ENCODE measurements at places on chromosomes 4 and X. TPM values are rescaled to one million over a fixed set of nuclear protein-coding genes. Genes with fewer than 3 reads are reported as not detected.
A peak's percentile ranks its signal among the peaks of the same experiment; 100 is the strongest.

DNA sequence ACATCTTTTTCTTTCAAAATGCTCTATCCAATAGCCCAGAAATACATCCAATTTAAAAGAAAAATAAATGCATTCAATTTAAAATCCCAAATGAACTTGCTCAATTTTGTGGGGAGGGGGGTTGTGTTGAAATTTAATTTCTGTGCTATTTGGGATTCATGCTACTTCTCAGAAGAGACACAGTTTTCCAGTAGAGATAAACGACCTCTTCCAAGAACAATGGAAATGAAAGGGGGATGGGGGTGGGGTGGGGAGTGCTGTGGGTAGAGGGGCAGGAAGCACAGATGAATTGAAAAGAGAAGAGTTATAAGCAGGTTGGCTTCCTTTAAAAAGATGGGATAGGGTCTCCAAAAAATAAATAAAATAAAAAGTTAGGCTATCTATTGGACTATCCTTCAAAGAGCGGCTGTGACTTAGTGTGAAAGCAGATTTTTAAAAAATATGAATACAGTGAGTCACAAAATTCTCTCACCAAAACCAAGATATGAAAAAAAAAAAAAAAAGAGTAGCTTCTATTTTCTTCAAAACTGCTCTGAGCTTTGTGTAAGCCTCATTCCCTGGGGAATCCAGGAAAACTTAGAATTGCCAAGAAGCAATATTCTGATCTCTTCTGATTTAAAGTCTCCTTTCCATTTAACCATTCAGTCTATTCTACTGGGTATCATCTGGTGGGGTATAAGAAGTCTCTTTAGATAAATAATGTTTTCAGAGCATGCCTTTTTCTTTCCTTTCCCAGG, 324.3 kb downstream of the PTTG2 start:
- DNase-seq: no peak

DNA sequence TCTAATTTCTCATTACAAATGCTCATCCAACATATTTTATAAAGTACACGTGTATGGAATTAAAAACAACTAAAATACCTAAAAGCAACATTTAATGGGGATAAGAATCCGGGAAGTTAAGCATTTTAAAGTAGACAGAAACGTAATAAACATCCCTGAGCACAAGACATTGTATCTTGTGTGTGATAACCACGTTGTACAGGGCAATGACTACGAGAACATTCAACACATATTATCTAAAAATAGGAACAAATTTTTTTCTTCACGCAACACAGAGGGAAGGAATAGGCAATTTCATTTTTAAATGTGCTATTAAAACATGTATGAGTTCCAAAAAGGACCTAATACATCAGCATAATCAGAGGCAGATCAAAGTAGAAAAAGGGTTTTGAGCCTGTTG, 49.5 kb downstream of the AMMECR1 start:
- no peak for DNase-seq

DNA sequence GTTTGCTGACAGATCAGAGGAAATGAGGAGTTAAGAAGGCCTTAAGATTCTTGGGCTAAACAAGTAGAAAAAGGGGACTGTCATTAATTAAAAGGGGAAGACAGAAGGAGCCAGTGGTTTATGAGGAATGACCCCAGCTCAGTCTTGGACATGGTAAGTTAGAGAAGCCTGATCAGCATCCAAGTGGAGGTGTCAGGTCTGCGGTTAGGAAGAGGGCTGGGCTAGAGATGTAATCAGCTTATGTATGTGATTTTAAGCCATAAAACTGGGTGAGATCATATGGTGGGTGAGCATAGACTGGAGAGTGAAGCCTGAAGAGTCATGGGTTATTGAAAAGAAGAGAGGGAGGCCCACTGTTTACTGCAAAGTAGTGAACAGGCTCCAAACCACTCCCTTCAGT, 246.1 kb downstream of the NR3C2 start:
- DNase-seq: no peak

DNA sequence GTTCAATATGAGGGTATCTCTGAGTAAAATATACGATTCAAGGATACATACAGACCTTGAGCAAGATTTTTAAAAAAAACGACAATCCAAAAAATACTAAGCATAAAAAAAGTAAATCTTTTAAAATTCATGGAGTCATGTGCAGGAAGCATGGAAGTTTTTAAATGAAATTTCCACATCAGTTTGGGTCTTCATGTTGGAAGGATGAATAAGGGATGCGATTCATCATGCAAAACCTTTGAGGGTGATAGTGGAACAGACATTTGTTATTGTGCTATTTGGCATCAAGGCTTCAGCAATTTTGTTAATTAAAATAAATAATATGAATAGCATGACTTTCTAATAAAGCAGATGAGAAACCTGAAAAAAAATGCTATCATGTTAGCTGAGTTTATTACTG, 815.0 kb upstream of the PCDH10 start:
- no peak for DNase-seq

GRCh38 chrX:116204932-116205331, 34.4 kb downstream of the AGTR2 start:
- DNase-seq: no peak

DNA sequence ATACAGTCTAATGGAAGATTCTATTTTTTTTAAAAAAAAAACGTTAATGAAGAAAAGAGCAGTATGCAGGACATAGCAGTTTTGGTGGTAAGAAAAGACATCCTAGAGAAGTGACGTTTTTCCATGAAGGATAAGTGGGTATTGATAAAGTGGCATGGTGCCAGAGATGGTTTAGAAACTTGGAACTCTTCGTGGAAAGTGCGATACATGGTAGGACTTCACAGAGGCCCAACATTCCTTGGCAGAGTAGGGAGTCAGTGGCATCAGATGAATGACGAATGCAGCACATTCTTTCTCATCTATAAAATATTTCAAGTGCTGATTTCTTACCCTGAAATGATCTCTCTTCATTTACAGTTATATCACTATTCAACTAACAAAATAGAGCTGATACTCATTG, 298.7 kb downstream of the CCSER1 start:
- no peak for DNase-seq

DNA sequence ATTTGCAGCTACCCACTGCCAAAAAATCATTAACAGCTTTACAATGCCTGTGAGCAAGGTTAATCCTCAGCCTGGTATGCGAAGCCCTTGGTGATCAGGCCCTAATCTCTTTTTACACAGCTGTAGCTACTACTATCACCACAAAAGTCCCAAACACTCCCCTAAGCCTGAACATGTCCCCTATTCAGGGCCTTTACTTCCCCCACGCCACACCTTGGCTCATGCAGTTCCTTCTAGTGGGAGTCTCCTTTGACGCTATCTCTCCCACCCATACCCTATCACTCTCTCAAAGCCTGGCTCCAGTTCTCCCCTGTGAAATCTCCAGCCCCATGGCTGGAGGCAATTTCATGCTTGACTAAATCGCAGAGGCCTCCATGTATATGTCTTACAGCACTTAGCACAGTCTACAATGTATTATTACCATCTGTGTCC, 90.6 kb upstream of the CBR4 start:
- no peak for DNase-seq

GRCh38 chr4:71830497-71831190, 46.8 kb upstream of the GC start:
- no peak for DNase-seq

- DNase-seq: peak; percentile 65
These were observed 26.2 kb downstream of the JADE1 start for GRCh38 chr4:128835498-128836222.

DNA sequence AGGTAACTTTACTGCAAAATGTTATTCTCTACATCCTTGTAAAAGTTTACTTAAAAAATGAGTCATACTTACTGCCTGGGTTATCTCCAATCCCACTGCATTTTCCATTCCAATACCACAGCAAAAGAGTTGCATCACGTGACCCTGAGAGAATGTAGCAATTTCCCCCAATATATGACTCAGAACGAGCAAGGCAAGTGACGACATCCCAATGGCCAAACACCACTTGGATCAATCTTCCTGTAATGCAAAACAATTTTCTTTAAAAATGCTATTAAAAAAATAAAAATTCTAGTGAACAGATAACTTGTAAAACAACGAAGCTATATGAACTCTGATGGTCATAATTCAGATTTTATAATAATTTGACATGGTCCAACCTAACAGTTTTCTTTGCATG, 224.3 kb downstream of the DCLK2 start:
- DNase-seq: no peak

DNA sequence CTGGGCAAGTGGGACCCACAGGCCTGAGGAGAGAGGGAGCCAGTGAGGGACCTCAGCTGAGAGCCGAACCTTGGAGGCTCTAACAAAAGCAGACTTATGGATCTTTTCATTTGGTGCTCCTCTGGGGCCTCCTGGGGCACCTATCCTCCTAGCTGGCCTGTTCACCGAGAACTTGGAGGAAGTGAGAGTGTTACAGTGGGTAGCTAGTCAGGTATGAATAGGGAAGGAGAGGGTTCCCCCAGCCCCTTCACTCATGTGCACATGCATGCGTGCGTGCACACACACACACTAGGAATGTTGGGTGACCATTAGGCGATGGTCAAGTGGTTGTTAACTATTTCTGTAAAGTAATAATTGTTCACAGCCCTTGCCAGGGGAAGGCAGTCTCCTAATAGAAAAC, 18.6 kb upstream of the TMEM185A start:
- no peak for DNase-seq

GRCh38 chr4:62709618-62710252, 1509.6 kb downstream of the ADGRL3 start:
- no peak for DNase-seq

GRCh38 chr4:6325788-6326290, 56.2 kb downstream of the WFS1 start:
- no peak for DNase-seq

DNA sequence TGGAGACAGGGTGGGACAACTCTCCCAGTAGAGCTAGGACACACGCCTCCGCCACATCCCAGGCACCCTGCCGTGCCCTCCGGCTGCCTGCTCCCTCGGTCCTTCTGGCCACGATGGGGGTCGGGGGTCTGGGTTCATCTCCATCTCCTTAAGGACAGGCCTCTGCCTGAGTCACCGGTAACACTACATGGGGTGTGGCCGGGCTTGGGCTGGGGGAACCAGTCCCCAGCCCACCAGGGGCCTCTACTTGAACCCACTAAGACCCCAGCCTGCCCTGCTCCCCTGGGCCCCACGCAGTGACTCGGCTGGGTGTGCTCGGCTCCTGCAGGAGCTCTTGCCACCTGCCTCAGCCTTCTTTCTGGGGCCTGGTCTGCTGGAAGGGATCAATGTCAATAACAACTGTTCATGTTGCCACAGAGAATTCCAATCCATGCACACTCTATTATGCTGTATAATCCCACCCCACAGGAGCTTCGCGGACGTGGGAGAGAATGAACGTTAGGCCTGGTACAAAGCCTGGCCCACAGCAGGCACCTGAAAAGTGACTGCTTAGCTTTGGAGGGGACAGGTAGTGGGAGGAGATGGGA, 177.7 kb upstream of the PSAPL1 start:
- no peak for DNase-seq

DNA sequence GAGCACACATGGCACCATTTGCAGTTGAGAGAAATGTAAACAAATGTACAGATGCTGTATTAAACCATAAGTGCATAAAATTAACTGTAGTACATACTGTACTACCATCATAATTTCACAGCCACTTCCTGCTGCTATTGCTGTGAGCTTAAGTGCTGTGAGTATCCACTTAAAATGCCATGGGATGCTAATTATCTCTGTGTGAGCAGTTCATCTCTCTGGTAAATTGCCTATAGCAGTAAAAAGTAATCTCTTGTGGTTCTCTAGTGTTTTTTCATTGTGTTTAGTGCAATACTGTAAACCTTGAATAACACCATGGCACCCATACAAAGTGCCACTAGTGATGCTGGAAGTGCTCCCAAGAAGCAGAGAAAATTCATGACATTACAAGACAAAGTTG, 9.9 kb upstream of the SCOC start:
- DNase-seq: no peak

GRCh38 chr4:138592796-138593195, 350.6 kb upstream of the SLC7A11 start:
- no peak for DNase-seq

DNA sequence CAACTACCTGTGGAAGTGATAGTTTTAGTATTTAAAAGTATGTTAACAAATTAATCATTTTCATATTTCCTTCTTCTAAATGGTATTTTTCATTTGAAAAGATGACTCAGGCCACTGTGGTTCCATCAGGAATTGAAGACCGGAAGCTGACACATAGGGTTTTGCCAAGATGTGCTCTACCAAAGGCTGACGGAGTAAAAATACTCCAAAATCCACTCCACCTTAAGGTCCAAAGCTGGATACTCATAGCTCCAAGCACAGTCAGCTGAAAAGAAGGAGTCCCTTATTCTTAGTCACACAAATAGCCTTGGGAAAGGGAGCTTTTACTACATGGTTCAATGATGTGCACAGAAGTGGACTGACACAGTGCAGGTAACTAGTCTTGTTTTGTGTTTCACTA, 472.0 kb downstream of the ARAP2 start:
- no peak for DNase-seq

- no peak for DNase-seq
These were observed 37.1 kb upstream of the IRAK1 start for GRCh38 chrX:154056770-154057241.

GRCh38 chr4:26267087-26267486, 53.7 kb upstream of the RBPJ start:
- DNase-seq: peak; percentile 77

- DNase-seq: no peak
These were observed 106.3 kb downstream of the GC start for GRCh38 chr4:71677568-71677967.

DNA sequence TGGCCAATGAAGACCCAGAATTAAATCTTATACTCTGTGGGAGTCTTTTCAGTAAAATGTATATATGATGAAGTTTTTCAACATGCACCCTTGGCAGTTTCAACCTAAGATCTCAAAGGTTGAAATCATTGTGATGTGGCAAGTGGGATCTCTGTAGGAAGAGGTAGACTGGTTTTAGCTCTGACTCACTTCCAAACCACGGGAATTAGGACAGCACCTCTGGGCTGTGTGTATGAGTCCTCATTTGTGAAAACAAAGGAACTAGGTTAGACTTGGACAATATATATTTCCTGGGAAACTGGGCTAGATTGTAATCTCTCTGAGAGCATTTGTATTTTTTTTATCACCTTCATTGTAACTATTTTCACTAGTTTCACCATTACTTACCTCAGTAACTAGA, 333.0 kb downstream of the ADGRL3 start:
- no peak for DNase-seq

DNA sequence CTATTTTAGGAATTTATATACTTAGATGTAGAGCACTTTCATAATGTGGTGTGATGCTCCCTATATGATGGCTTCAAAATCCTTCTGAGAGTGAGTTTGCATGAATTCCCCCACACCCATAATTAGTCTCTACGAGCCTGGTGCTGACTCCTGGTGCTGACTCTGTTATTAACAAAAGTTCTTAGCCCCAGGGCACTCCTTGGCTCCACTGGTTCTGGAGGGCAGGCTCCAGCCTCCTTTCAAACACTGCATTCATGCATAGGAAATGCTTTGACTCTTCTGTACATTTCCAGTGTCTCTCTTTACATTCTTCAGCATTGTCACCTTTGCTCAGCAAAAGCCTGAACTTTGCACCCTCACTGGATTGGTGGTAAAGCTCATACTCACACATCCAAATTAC, 64.0 kb downstream of the LNX1 start:
- no peak for DNase-seq

The SPON2 gene
- 6.8 TPM for total RNA-seq

The CT45A3 gene
- not detected for total RNA-seq

The MUC7 gene
- total RNA-seq: not detected

The AFP gene
- total RNA-seq: not detected

The ADGRG4 gene
- total RNA-seq: 0.06 TPM

The HADH gene
- total RNA-seq: 150 TPM

The DIPK2B gene
- total RNA-seq: 19.4 TPM

The VCX3A gene
- not detected for total RNA-seq

Measured in psoas muscle (tissue), 8 donors.